Heart right ventricle (tissue), 16 donors: ENCODE measurements at places on chromosomes 7 and 10. TPM values are rescaled to one million over a fixed set of nuclear protein-coding genes. Genes with fewer than 3 reads are reported as not detected.
A peak's percentile ranks its signal among the peaks of the same experiment; 100 is the strongest.

DNA sequence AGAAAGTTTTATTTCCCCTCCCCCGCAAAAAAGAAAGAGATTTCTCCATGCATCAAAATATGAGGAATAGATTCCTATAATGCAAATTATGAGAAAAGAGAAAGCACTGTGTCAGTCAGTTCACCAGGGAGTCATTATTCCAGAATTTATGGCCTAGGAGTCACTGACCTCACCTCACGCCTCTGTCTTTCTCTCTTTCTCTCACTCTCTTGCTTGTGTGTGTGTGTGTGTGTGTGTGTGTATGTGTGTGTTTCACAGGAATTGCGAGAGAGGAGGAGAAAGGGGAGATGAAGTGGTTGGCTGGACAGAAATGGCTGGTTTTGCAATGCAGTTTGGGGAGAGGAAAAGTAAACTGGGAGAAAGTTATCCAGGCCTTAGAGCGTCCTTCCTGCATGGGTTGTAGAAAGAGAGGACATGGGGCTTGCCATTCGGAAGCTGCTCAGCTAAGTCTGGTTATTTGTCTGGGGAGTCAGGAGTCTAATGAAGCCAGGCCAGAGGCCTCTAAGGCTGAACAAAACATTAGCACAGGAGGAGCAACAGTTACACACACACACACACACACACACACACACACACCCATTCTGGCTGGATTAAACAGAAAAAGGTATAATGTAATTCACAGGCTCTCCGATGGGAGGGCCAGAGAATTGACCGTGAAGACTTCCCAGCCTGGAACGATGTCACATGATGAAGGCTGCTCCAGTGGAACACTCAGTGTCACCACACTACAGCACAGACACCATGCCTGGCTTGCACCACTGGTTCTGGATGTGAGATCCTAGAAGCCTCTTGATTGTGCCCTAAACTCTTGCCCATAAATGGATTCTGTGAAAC is 12.8 kb upstream of the FFAR4 start:
- no peak overlapping the region for H3K27ac ChIP-seq
- DNase-seq, result no peak
- H3K27me3 ChIP-seq, result no peaks in the 10 kb centered on the region
- H3K4me1 ChIP-seq, result no peaks in the 10 kb centered on the region

Gene CYP3A4
- not detected for polyA plus RNA-seq

DNA sequence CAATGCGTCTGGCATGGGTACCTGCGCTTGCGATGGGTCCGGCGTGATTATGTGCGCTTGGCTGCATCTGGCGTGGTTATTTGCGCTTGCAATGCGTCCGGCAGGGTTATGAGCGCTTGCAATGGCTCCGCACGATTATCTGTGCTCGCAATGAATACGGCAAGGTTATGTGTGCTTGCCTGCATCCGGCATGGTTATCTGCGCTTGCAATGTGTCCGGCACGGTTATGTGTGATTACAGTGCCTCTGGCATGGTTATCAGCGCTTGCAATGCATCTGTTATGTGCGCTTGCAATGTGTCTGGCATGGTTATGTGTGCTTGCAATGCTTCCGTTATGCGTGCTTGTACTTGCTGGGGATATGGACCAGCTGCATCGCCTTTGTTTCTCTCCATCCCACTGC is 37.7 kb downstream of the RBAK start:
- no peaks in the 10 kb centered on the region for H3K36me3 ChIP-seq
- H3K27ac ChIP-seq, result no peak overlapping the region
- no peak for DNase-seq
- peaks cover 4% of the 10 kb centered on the region for H3K4me1 ChIP-seq

Gene HABP2
- polyA plus RNA-seq, result 0.12 TPM

- DNase-seq, result no peak
- H3K27ac ChIP-seq, result no peak overlapping the region
- peaks cover 27% of the 10 kb centered on the region for H3K4me1 ChIP-seq
Observed at GRCh38 chr10:94011296-94011695, 17.6 kb downstream of the PLCE1 start.

Gene SYT15
- polyA plus RNA-seq, result 0.87 TPM

- H3K27me3 ChIP-seq, result no peaks in the 10 kb centered on the region
- H3K4me1 ChIP-seq, result peaks cover 54% of the 10 kb centered on the region
- no peaks in the 10 kb centered on the region for H3K36me3 ChIP-seq
- H3K27ac ChIP-seq, result no peak overlapping the region
- DNase-seq, result no peak
Observed at GRCh38 chr10:75651417-75651816, 220.0 kb downstream of the LRMDA start.

- H3K27ac ChIP-seq, result no peak overlapping the region
- peaks cover 30% of the 10 kb centered on the region for H3K4me1 ChIP-seq
- H3K36me3 ChIP-seq, result peaks cover 7% of the 10 kb centered on the region
Observed at GRCh38 chr7:100607111-100607510, 4.9 kb downstream of the PCOLCE start.

Gene CHN2
- 15.4 TPM for polyA plus RNA-seq

DNA sequence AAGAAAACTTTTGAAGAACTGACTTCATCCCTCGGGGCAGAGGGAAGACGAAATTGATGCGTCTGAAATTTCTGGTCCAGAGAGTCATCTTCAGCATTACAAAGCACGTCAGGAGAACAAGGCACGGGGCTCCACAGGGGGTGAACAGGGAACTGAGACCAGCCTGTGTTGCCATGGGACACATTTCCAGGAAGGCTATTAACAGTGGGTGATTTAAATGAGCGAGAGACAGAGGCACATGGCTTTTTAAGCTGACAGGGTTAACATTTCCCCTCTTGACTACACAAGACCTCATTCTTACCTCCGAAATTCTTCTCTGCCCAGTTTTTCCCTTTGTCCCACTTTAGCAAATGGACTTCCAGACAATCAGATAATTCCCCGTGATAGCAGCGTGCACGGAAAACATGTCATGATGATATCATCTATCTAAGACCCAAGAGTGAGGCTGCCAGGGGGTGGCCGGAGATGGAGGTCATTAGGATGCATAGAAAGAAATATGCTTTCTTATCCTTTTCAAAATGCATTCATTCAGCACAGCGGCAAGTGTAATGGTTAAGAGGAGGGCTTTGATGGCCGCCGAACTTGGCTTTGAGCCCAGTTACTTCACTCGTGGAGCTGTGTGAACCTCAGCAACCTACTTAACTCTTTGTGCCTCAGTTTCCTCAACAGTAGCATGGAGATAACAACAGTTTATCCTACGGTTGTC is 248.0 kb downstream of the PRPF18 start:
- H3K27ac ChIP-seq, result peak overlapping the region; percentile 47
- peak overlapping the region; percentile 36 for H3K4me3 ChIP-seq
- H3K36me3 ChIP-seq, result no peaks in the 10 kb centered on the region
- H3K27me3 ChIP-seq, result no peaks in the 10 kb centered on the region

GRCh38 chr7:1533547-1534329 is 3.2 kb downstream of the MAFK start:
- H3K27me3 ChIP-seq, result no peaks in the 10 kb centered on the region
- H3K4me3 ChIP-seq, result peak overlapping the region; percentile 70
- peaks cover 23% of the 10 kb centered on the region for H3K4me1 ChIP-seq
- peak overlapping the region; percentile 73 for H3K27ac ChIP-seq

Gene TAS2R3
- polyA plus RNA-seq, result not detected

Gene NKX1-2
- not detected for polyA plus RNA-seq

- no peak overlapping the region for H3K27ac ChIP-seq
- H3K4me1 ChIP-seq, result peaks cover 34% of the 10 kb centered on the region
- peaks cover 99% of the 10 kb centered on the region for H3K27me3 ChIP-seq
- no peaks in the 10 kb centered on the region for H3K36me3 ChIP-seq
- peak overlapping the region; percentile 6 for H3K4me3 ChIP-seq
Observed at GRCh38 chr7:155467846-155468784, 10.2 kb downstream of the EN2 start.

Gene OR2A12
- polyA plus RNA-seq, result not detected

- peaks cover 10% of the 10 kb centered on the region for H3K4me1 ChIP-seq
- H3K27ac ChIP-seq, result no peak overlapping the region
- no peak for DNase-seq
- H3K36me3 ChIP-seq, result no peaks in the 10 kb centered on the region
- H3K27me3 ChIP-seq, result no peaks in the 10 kb centered on the region
- no peak overlapping the region for H3K4me3 ChIP-seq
Observed at GRCh38 chr7:78222001-78222751, 423.6 kb downstream of the PHTF2 start.

DNA sequence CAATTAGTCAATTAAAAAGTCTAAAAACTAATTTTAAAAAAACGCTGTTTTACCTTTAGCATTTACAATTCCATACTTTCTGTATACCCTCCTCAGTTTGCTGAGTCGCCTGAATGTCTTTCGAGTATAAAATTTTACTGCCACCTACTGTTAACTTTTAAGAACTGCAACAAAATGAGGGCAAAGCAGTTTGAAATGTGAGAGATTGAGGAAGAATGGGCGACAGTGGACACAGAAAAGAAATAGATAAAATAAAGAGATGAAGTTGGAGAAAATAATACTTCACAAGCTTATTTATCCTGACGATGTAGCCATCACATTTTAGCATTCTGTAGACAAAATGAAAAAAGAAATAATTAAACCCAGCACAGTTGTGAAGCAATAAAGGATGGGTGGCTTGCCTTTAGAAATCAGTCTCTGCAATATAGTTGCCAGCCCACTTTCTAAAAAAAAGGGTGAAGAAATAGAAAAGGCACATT is 110.8 kb upstream of the PTN start:
- H3K4me3 ChIP-seq, result no peak overlapping the region
- H3K27me3 ChIP-seq, result no peaks in the 10 kb centered on the region
- no peak for DNase-seq
- H3K4me1 ChIP-seq, result peaks cover 8% of the 10 kb centered on the region
- H3K36me3 ChIP-seq, result no peaks in the 10 kb centered on the region
- H3K27ac ChIP-seq, result peak overlapping the region; percentile 61

GRCh38 chr10:34474009-34474376 is 341.1 kb downstream of the PARD3 start:
- no peak overlapping the region for H3K4me3 ChIP-seq
- H3K4me1 ChIP-seq, result peaks cover 8% of the 10 kb centered on the region
- no peaks in the 10 kb centered on the region for H3K27me3 ChIP-seq
- DNase-seq, result no peak

Gene IRF5
- polyA plus RNA-seq, result 2.8 TPM

DNA sequence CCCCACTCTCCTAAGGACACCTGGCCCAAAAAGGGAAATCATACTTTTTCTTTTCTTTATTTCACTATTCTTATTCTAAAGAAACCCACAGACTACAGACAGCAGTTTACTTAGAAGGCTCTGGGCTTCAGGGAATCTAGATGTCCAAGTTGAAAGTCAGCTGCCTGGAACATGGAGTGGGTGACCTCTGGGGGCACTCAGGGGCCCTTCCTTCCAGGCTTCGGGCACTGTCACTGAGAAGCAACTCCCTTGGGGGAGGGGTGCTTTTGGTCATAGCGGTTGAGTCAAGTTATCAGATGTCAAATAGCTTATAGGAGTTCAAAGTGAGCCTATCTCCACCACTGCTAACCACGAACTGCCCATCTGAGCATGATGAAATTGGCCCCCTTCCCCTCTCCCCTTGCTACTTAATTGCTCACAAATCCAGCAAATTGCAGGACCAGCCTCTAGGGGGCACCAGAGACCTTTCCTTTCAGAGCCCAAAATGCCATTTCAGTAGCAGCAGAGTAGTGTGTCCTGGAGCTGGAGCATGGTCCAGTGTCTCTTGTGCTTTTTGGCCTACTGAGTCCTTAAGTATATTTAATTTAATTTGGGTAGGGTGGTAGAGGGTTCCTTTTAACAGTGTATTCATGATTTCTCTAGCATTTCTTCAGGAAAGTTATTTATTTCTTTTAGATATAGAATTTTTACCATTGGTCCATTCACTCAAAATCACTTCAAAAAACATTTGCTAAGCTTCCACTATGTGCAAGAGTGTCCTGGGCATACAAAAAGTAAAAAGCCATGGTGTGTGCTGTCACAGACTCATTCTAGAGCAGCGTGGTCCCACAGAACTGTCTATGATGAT is 463.8 kb downstream of the KCNMA1 start:
- no peaks in the 10 kb centered on the region for H3K36me3 ChIP-seq
- H3K4me1 ChIP-seq, result no peaks in the 10 kb centered on the region
- H3K4me3 ChIP-seq, result no peak overlapping the region
- no peak overlapping the region for H3K27ac ChIP-seq

GRCh38 chr7:37285706-37286453 is 162.8 kb downstream of the ELMO1 start:
- DNase-seq, result no peak
- H3K4me3 ChIP-seq, result no peak overlapping the region
- peaks cover 52% of the 10 kb centered on the region for H3K4me1 ChIP-seq

DNA sequence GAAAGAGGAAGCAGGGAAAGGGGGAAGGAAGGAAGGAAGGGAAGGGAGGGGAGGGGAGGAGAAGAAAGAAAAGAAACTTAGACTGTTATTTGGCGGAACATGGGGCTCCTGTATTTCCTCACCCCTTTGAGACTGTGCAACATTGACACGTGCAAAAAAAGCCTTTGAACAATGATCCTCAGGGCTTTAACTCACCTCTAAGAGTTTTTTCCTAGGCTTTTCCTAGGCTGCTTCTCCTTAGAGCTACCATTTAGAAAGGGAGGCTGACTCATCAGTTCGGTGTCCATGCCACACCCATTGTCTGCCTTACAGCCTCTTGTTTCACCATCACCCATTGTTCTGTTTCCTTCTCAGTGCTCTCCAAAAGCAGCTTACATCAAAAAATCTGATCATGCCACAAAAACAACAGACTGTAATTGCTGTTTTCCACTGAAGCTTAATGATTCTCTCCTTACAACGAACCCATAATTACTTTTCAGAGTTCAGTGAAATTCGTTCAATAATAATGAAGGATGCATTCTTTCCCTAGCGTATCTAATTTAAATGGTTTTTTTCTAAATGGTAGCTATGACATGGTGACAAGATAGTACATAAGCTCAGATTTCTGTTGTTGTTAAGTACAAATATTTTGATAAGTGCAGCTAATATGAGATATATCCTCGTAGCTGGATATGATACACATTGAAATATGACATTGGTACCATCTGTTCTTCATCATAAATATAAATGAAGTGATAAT is 90.8 kb downstream of the PRLHR start:
- no peak for DNase-seq
- H3K4me3 ChIP-seq, result no peak overlapping the region
- H3K27ac ChIP-seq, result no peak overlapping the region
- H3K36me3 ChIP-seq, result no peaks in the 10 kb centered on the region
- H3K4me1 ChIP-seq, result no peaks in the 10 kb centered on the region

DNA sequence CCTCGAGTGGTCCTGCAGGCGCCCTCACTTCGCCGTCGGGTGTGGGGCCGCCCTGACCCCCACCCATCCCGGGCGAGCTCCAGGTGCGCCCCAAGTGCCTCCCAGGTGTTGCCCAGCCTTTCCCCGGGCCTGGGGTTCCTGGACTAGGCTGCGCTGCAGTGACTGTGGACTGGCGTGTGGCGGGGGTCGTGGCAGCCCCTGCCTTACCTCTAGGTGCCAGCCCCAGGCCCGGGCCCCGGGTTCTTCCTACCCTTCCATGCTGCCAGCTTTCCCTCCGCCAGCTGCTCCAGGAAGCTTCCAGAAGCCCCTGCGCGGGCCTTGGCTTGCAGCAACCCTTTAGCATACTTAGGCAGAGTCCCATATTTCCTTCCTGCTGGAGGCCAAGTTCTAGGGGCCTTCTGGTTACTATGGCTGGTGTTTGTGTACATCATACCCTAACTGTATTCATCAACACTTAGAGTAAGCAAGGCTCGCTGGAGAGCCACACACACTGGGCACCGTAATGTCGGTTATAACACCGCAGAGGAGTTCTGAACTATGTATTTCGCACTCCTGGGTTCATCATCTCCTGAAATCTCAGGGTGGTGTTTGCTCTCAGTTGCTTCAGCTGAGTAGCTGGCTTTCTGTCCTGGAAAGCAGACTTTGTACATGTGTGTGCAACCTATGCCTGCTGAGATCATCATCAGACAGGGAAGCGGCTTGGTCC is 471 bp downstream of the MGMT start:
- H3K4me3 ChIP-seq, result peak overlapping the region; percentile 77
- peaks cover 4% of the 10 kb centered on the region for H3K4me1 ChIP-seq
- H3K27ac ChIP-seq, result peak overlapping the region; percentile 88
